Trophoblast cell (in vitro differentiated cells and primary cell): ENCODE measurements at places on chromosomes 4 and X.

GRCh38 chrX:106144755-106145639, 23.1 kb upstream of the PWWP3B start:
- no peaks in the 10 kb centered on the region for H3K4me1 ChIP-seq
- H3K4me3 ChIP-seq: no peak overlapping the region
- no peaks in the 10 kb centered on the region for H3K27me3 ChIP-seq
- no peaks in the 10 kb centered on the region for H3K36me3 ChIP-seq
- no peak overlapping the region for H3K27ac ChIP-seq

GRCh38 chr4:109472343-109472761, 38.7 kb downstream of the SEC24B start:
- no peak overlapping the region for H3K4me3 ChIP-seq
- no peaks in the 10 kb centered on the region for H3K4me1 ChIP-seq
- H3K36me3 ChIP-seq: peaks cover 1% of the 10 kb centered on the region

- H3K4me3 ChIP-seq: peak overlapping the region; percentile 85
- H3K27me3 ChIP-seq: no peaks in the 10 kb centered on the region
- H3K4me1 ChIP-seq: no peaks in the 10 kb centered on the region
- H3K36me3 ChIP-seq: no peaks in the 10 kb centered on the region
- DNase-seq: no peak
These were observed 552 bp downstream of the SLC25A14 start for GRCh38 chrX:130340271-130340670.

DNA sequence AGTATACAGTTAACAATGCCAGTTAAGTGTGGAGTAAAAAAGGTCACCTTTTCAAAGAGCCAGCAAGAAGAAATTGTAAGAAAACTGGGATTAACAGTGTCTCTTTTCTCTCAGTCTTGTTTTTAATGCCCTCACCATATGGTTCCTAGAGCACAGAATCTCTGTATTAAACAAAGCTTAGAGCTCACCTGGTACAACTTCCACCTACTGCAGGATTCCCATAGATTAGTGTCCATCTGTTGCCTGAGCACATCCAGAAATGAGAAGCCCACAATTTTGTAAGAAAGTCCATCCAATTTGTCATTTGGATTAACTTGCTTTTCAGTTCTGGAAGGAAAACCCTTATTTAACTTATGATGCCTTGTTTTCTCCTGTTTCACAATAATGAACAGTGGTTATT, 1037.1 kb downstream of the STPG2 start:
- no peaks in the 10 kb centered on the region for H3K27me3 ChIP-seq
- H3K4me1 ChIP-seq: no peaks in the 10 kb centered on the region
- H3K36me3 ChIP-seq: no peaks in the 10 kb centered on the region
- H3K4me3 ChIP-seq: no peak overlapping the region
- H3K27ac ChIP-seq: no peak overlapping the region

GRCh38 chr4:137748616-137749015, 216.3 kb upstream of the PCDH18 start:
- DNase-seq: no peak
- H3K4me1 ChIP-seq: no peaks in the 10 kb centered on the region

- no peak overlapping the region for H3K4me3 ChIP-seq
- no peak overlapping the region for H3K27ac ChIP-seq
- DNase-seq: no peak
- H3K27me3 ChIP-seq: no peaks in the 10 kb centered on the region
- H3K36me3 ChIP-seq: no peaks in the 10 kb centered on the region
These were observed 146.2 kb upstream of the SH3RF1 start for GRCh38 chr4:169416997-169417396.

GRCh38 chr4:7023486-7023885, 19.7 kb upstream of the TADA2B start:
- H3K36me3 ChIP-seq: peaks cover 27% of the 10 kb centered on the region
- no peak for DNase-seq
- H3K4me3 ChIP-seq: no peak overlapping the region
- no peaks in the 10 kb centered on the region for H3K27me3 ChIP-seq
- H3K4me1 ChIP-seq: peaks cover 13% of the 10 kb centered on the region

- no peaks in the 10 kb centered on the region for H3K36me3 ChIP-seq
- H3K4me1 ChIP-seq: no peaks in the 10 kb centered on the region
- no peaks in the 10 kb centered on the region for H3K27me3 ChIP-seq
- no peak for DNase-seq
- H3K27ac ChIP-seq: no peak overlapping the region
These were observed 31.5 kb downstream of the KLHL8 start for GRCh38 chr4:87188932-87189331.

GRCh38 chr4:18961879-18962278, 940.3 kb upstream of the LCORL start:
- H3K4me1 ChIP-seq: no peaks in the 10 kb centered on the region
- no peak overlapping the region for H3K27ac ChIP-seq
- DNase-seq: no peak
- H3K27me3 ChIP-seq: no peaks in the 10 kb centered on the region
- H3K36me3 ChIP-seq: no peaks in the 10 kb centered on the region

GRCh38 chr4:75834772-75835154, 67.5 kb downstream of the PPEF2 start:
- DNase-seq: no peak
- H3K27me3 ChIP-seq: no peaks in the 10 kb centered on the region
- H3K4me1 ChIP-seq: peaks cover 2% of the 10 kb centered on the region
- H3K4me3 ChIP-seq: no peak overlapping the region

GRCh38 chr4:104066533-104066932, 346.7 kb upstream of the TACR3 start:
- no peak for DNase-seq
- H3K36me3 ChIP-seq: no peaks in the 10 kb centered on the region
- no peaks in the 10 kb centered on the region for H3K27me3 ChIP-seq
- no peaks in the 10 kb centered on the region for H3K4me1 ChIP-seq
- no peak overlapping the region for H3K4me3 ChIP-seq

DNA sequence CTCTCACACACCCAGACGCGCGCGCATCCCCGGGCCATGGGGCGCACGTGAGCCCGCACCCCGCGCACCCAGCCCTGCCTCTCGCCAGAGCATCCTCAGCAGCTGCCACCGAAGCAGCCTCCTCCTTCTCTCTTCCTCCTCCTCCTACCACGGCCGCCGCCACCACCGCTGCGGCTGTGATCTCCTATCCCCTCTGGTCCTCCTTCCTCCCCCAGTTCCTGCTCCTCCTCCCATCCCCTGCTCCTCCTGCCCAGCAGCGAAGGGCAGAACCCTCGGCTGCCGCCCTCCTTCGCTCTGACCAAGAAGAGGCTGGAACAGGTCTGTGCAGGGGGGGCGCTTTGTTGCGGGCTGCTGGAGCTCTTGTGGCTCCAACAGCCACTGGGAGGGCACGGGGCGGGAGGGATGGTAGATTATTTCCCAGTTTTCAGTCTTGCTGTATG, 148.7 kb upstream of the CHRDL1 start:
- H3K36me3 ChIP-seq: no peaks in the 10 kb centered on the region
- peaks cover 10% of the 10 kb centered on the region for H3K4me1 ChIP-seq

GRCh38 chr4:61500883-61501282, 300.8 kb downstream of the ADGRL3 start:
- no peak overlapping the region for H3K4me3 ChIP-seq
- H3K27me3 ChIP-seq: no peaks in the 10 kb centered on the region
- no peak for DNase-seq
- H3K36me3 ChIP-seq: no peaks in the 10 kb centered on the region
- H3K27ac ChIP-seq: no peak overlapping the region

GRCh38 chrX:17033225-17033624, 86.8 kb downstream of the REPS2 start:
- H3K4me3 ChIP-seq: no peak overlapping the region
- no peak overlapping the region for H3K27ac ChIP-seq
- no peaks in the 10 kb centered on the region for H3K4me1 ChIP-seq

DNA sequence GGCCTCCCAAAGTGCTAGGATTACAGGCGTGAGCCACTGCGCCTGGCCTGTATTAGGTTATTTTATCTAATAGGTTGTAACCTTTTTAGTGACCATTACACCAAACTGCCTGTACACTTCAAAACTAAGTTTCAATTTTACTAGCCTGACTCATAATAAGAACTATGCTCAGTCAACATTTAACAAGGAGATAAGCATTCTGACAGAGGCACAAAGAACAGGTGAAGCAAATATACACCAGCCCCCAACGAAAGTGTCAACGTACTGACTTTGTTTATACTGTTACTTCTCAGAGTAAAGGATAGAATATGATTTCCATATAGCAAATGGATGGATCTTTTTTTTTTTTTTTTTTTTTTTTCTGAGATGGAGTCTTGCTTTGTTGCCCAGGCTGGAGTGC, 62.8 kb downstream of the SHISA3 start:
- no peaks in the 10 kb centered on the region for H3K36me3 ChIP-seq
- H3K27ac ChIP-seq: no peak overlapping the region
- no peaks in the 10 kb centered on the region for H3K27me3 ChIP-seq

DNA sequence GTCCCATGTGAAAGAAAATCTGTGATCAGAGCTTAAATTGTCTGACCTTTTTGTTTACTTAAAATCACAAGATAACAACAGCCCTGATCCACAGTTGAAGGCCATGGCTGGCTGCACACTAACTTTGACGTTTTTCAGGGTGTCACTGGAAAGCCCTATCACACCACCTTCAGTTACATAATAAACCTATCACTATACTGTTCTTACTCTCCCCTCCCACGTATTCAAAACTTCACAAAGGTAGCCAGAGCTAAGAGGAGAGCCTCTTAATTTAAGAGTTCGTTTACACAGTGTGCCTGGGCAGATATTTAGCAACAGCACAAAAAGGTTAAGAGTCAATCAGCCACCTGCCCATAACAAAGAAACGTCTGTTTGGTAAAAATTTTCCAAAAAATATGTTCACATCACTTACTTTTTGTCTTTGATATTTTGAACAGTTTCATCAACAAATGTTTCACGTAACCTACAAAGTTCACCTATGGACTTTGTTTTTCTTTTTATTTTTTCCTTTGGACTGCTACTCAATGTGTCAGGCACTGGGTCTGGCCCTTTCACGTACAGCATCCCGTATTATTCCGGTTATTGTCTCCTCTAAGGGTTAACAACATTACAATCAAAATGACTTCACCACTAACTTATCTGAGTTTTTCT, 25.0 kb downstream of the RFC1 start:
- no peak overlapping the region for H3K27ac ChIP-seq
- H3K36me3 ChIP-seq: peaks cover 1% of the 10 kb centered on the region
- no peaks in the 10 kb centered on the region for H3K27me3 ChIP-seq
- H3K4me3 ChIP-seq: no peak overlapping the region

DNA sequence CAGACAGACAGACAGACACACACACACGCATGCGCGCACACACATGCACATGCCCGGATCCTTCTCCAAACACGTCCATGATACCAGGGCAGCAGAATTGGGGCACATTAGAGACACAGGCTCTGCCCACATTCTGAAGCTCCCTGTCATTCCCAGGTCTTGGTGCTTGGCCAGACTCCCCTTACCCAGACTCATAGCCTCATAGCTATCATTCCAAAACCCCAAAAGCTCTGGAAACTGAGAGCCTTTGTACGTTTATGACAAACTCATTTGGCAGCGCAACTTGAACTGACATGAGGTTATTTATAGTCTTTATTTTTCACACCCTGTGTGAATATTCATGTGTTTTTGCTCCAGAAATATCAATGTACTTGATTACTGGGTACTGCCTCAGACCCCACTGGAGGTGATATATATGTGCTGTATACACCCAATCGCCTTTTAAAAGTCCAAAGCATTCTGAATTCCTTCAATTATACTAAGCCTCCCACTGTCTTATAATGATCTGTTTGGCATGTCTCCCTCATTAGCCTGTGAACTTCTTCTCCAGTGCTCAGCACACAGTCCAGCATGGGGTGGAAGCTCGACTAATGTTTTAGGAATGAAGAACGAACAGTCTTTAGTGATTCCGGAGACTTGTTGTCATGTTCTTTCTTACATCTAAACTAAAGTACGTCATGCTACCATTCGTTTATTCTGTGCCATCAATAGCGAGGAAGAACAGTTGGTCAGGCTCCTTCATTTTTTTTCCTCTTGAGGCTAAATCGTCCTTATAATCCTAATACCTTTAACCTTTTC, 45.0 kb downstream of the RTL9 start:
- H3K27ac ChIP-seq: peak overlapping the region; percentile 34
- no peaks in the 10 kb centered on the region for H3K27me3 ChIP-seq
- H3K4me3 ChIP-seq: no peak overlapping the region
- DNase-seq: peak; percentile 70
- no peaks in the 10 kb centered on the region for H3K36me3 ChIP-seq

GRCh38 chrX:110025395-110025794, 22.5 kb downstream of the TMEM164 start:
- H3K4me1 ChIP-seq: no peaks in the 10 kb centered on the region
- no peaks in the 10 kb centered on the region for H3K27me3 ChIP-seq
- H3K27ac ChIP-seq: no peak overlapping the region

DNA sequence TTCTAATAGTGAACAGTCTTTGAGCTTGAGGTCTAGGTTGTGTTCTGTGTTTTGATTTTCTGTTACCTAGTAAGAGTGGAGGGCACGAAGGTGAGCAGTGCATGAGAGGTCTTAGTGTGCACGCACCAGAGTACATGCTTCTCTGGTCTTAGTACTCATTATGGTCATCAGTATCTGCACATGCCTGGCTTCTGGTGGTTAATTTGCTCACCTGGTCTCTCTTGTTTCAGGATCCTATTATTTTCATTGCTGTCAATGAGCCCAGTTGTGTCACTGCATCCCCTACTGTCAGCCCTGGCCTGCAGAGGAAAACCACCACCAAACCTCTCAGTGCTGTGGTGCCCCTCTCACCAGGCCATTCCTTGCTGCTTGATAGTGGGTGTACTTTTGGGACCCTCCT, 54.8 kb downstream of the NSUN7 start:
- no peak for DNase-seq
- no peaks in the 10 kb centered on the region for H3K27me3 ChIP-seq
- H3K4me3 ChIP-seq: no peak overlapping the region
- H3K36me3 ChIP-seq: peaks cover 3% of the 10 kb centered on the region
- H3K4me1 ChIP-seq: no peaks in the 10 kb centered on the region
- H3K27ac ChIP-seq: no peak overlapping the region
